ENCODE measurements at places on chromosomes 11 and 22. TPM values are rescaled to one million over a fixed set of nuclear protein-coding genes. Genes with fewer than 3 reads are reported as not detected.

The PANX1 gene
- 20.9 TPM for total RNA-seq

The DEUP1 gene
- total RNA-seq, result 0.29 TPM

The TIMP3 gene
- total RNA-seq, result 122 TPM

The APOL1 gene
- total RNA-seq, result 12.3 TPM

The KRTAP5-11 gene
- total RNA-seq, result not detected

The OR4S1 gene
- total RNA-seq, result not detected

The GLB1L2 gene
- 9.2 TPM for total RNA-seq

The YPEL4 gene
- total RNA-seq, result 1.9 TPM

The TNNI2 gene
- 526 TPM for total RNA-seq

The ANO9 gene
- total RNA-seq, result 12.8 TPM
